IMR-90 (cell line): ENCODE measurements at places on chromosomes 1 and 21.

DNA sequence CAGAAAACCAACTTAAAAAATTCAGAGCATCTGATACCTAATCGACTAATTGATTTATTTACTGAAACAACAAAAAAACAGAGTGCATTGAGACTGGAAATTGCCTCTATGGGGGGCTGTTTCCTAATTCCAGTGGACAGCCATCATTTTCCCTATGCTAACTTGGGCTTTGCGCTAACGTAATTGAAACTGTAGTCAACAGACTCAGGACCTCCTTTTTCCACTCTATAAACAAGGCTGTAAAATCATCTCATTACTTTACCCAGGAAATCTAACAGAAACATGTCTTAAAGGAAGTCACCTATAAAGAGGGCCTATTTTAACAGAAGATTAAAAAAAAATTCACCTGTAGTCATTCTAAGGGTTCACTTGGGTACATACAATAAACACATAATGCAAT, 2.1 kb downstream of the ERG start:
- H3K4me1 ChIP-seq, result no peaks in the 10 kb centered on the region
- H3K36me3 ChIP-seq, result no peaks in the 10 kb centered on the region

DNA sequence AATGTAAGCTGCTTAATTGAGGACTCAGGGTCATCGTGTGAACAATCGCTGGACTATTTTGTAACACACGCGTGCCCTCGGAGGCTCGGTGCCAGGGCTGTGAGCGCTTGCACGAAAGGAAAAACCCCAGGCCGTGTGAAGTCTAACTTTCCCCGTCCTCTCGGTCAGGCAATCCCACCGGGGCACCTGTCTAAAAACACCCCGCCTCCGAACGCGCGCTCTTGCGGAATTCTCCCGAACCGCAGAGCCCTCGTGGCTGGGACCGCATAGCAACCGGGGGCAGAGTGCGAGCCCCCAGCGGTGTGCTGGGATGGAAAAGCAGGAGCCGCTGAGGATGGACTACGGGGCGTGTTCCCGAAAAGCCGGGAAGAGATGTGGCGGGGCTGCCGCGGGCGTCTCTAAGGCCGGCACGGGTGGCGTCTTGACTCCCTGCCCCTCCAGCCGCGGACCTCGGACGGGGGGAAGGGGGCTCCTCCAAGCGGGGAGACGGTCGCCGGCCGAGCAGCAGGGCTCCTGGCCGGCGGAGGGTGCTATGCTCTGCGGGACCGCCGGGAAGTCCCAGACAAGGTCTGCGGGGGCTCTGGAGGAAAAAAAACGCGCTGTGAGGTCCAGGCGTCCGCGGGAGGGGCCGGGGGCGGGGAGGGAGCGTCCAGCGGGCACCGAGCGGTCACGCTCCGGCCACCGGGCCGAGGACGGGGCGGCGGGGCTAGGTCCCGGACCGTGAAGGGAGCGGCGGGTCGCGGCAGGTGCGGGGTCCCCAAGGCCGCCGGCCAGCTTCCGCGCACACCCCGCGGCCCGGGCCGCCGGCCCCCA, 936 bp downstream of the ZBTB21 start:
- peak; percentile 81 for DNase-seq
- H3K27ac ChIP-seq, result peak overlapping the region; percentile 68
- H3K36me3 ChIP-seq, result peaks cover 5% of the 10 kb centered on the region
- H3K27me3 ChIP-seq, result no peaks in the 10 kb centered on the region

GRCh38 chr1:228923973-228924686, 188.9 kb downstream of the RHOU start:
- no peaks in the 10 kb centered on the region; the same call in 1 of the 2 replicates for H3K27me3 ChIP-seq
- peak; percentile 72 for DNase-seq
- no peaks in the 10 kb centered on the region for H3K36me3 ChIP-seq
- H3K27ac ChIP-seq, result peak overlapping the region; percentile 22; the same call in 1 of the 2 replicates
- H3K4me1 ChIP-seq, result peaks cover 12% of the 10 kb centered on the region; the same call in 1 of the 2 replicates

DNA sequence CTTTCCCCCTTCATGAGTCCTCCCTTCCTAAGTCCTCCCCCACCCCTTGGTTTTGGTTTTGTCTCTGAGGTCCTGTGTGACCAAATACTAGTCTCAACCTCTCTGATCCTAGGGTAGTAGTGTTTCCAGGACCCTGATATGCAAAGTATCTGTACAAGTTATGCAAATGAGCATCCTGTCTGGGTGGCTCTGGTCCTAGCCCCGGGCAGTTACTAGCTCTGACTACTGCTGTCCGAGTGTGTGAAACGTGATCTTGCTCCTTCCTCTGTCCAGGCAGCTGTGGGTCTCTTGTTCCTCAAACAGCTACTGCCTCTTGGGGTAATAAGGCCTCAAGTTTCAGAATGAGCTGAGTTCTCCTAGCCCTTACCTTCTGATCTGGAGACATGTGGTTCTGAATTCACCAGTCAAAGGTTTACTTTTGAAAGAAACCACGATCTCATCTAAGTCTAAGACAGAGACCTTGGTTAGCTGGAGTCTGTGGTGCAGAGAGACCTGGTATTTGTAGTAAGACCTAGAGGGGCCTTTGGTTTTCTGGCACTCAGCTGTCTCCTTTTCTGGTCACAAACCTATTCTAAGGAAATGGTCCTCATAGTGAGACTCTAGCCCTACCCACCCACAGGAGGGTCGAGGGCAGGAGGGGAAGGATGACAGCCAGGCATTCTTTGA, 31.0 kb upstream of the IL19 start:
- no peak overlapping the region for H3K27ac ChIP-seq
- H3K36me3 ChIP-seq, result peaks cover 10% of the 10 kb centered on the region
- no peaks in the 10 kb centered on the region for H3K27me3 ChIP-seq
- H3K4me3 ChIP-seq, result no peak overlapping the region
- DNase-seq, result peak; percentile 33
- peaks cover 13% of the 10 kb centered on the region for H3K4me1 ChIP-seq

GRCh38 chr1:199948587-199949280, 78.8 kb upstream of the NR5A2 start:
- H3K27me3 ChIP-seq, result peaks cover 1% of the 10 kb centered on the region; the same call in 1 of the 2 replicates
- H3K4me1 ChIP-seq, result peaks cover 2% of the 10 kb centered on the region; the same call in 1 of the 2 replicates

DNA sequence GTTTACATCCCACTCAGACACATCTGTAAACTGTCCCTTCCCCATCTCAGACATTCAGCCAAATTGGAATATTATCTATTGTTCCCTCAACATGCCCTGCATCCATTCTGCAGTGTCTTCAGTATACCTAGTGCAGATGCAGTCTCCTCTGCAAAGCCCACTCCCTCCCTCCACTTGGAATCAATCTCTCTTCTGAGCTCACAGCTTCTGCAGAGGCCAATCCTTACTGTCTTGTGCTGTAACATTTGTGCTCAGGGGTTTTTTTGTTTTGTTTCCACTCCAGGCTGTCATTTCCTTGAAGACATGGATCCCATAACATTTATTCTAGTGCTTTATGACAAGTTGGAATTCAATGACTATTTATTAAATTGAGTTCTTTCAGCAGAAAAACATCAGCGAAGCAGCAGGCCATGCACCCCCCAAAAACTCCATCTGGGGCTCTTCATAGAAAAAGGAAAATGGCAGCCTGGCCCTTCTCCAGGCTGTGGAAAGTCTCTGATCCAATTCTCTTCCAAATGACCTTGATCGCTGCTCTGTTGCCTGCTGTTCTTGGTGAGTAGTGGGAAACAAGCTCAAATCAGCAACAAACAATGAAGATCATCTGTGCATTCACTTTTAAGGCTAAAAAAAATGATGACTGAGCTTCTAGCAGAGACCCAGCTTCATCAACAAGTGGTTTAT, 8.7 kb downstream of the C4BPA start:
- H3K27me3 ChIP-seq, result no peaks in the 10 kb centered on the region; the same call in 1 of the 2 replicates
- H3K36me3 ChIP-seq, result no peaks in the 10 kb centered on the region
- DNase-seq, result no peak
- H3K27ac ChIP-seq, result no peak overlapping the region
- H3K4me3 ChIP-seq, result no peak overlapping the region
- no peaks in the 10 kb centered on the region for H3K4me1 ChIP-seq

GRCh38 chr1:53473463-53473862, 14.3 kb downstream of the DMRTB1 start:
- peaks cover 4% of the 10 kb centered on the region; the same call in 1 of the 2 replicates for H3K4me1 ChIP-seq
- H3K27me3 ChIP-seq, result peaks cover 33% of the 10 kb centered on the region
- no peak overlapping the region for H3K4me3 ChIP-seq

GRCh38 chr1:19029191-19030085, 73.0 kb upstream of the IFFO2 start:
- H3K36me3 ChIP-seq, result no peaks in the 10 kb centered on the region
- H3K27me3 ChIP-seq, result peaks cover 11% of the 10 kb centered on the region; the same call in 1 of the 2 replicates
- no peak overlapping the region for H3K4me3 ChIP-seq

GRCh38 chr1:55375617-55376258, 160.6 kb upstream of the USP24 start:
- 0 out of 2 replicates have a peak overlapping the region, but pooled peaks have one; percentile 4 for H3K27ac ChIP-seq
- peak; percentile 47 for DNase-seq
- H3K4me1 ChIP-seq, result peaks cover 13% of the 10 kb centered on the region
- no peak overlapping the region for H3K4me3 ChIP-seq
- no peaks in the 10 kb centered on the region for H3K27me3 ChIP-seq

DNA sequence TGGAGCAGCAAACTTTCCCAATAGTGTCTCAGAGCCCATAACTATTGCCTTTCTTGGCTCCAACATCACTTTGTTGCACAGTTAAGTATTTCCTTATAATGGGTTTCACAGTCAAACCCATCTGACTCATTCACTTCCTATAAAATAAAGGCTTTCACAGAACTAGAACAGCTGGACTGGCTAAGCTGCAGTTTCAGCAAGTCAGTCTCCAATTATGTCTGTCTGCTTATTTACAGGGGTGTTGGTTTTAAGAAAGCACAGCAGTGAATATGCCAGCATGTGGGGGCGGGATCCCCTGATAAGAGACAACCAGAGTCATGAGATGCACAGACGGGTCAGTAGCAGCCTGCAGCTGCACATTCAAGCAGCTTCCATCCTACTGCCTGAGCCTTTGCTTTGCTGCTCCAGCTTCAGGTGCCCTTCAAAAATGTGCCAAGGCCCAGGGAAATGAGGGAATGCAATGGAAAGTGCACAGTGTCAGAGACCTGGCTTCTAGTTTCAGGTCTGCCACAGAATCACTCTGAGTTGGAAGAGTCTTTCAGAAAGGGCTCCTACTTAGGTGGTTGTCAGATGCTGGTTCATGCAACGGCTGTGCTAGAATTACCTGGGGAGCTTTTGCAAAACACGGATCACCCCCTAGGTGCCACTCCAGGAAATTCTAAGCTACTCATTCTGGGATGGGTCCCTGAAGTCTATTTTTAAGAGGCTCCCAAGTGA, 24.8 kb downstream of the RNF19B start:
- no peak overlapping the region for H3K27ac ChIP-seq
- DNase-seq, result peak; percentile 96
- H3K27me3 ChIP-seq, result no peaks in the 10 kb centered on the region
- peaks cover 22% of the 10 kb centered on the region for H3K36me3 ChIP-seq

DNA sequence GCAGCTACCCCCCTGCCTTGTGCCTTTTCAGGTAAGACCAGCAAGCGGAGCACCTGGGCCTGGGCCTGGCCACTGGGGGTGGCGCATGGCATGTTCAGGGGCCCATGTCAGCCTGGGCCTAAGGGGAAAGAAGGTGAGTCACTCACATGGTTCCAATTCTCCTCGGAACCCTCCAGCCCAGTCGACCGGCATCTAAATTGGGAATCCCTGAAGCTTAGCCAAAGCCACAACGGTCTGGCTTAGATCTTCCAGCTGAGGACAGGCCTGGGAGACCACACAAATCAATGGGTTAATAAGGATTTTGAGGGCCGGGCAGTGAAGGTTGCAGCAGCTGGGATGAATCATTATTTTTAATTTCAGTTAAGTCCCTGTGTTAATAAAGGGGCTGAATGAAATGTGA, 145.1 kb upstream of the SMYD2 start:
- no peaks in the 10 kb centered on the region for H3K36me3 ChIP-seq
- H3K27ac ChIP-seq, result no peak overlapping the region
- no peak overlapping the region for H3K4me3 ChIP-seq
- DNase-seq, result no peak

- no peaks in the 10 kb centered on the region for H3K36me3 ChIP-seq
- no peaks in the 10 kb centered on the region for H3K4me1 ChIP-seq
- no peak for DNase-seq
- H3K27me3 ChIP-seq, result 0 out of 2 replicates have a peak, but pooled peaks cover 2% of the 10 kb centered on the region
Measured at GRCh38 chr1:214027498-214027897, 39.7 kb downstream of the PROX1 start.

- no peak overlapping the region for H3K4me3 ChIP-seq
- no peak overlapping the region for H3K27ac ChIP-seq
- no peak for DNase-seq
- H3K4me1 ChIP-seq, result no peaks in the 10 kb centered on the region
- no peaks in the 10 kb centered on the region for H3K27me3 ChIP-seq
- no peaks in the 10 kb centered on the region for H3K36me3 ChIP-seq
Measured at GRCh38 chr1:101050869-101051268, 25.3 kb upstream of the DPH5 start.

GRCh38 chr1:25875154-25875855, at the start of gene PAQR7:
PAQR7 (minus strand) TSS chr1:25875708; CDS start chr1:25863839, 11,869 bp downstream.
- H3K27ac ChIP-seq, result peak within 1 kb of the TSS; percentile 58
- peak within 1 kb of the TSS; percentile 54 for H3K4me3 ChIP-seq
- H3K36me3 ChIP-seq, result peaks cover 2% of the 10 kb centered on the region
- peak; percentile 70 for DNase-seq
- H3K27me3 ChIP-seq, result no peaks in the 10 kb centered on the region

GRCh38 chr1:89633248-89633799, 404 bp downstream of the LRRC8C start:
- peak; percentile 48 for DNase-seq
- H3K4me1 ChIP-seq, result peaks cover 12% of the 10 kb centered on the region
- peak overlapping the region; percentile 91 for H3K27ac ChIP-seq
- peak overlapping the region; percentile 96 for H3K4me3 ChIP-seq
- H3K36me3 ChIP-seq, result no peaks in the 10 kb centered on the region

GRCh38 chr1:195345149-195345548, 1263.1 kb downstream of the KCNT2 start:
- H3K36me3 ChIP-seq, result no peaks in the 10 kb centered on the region
- no peaks in the 10 kb centered on the region for H3K27me3 ChIP-seq
- H3K27ac ChIP-seq, result no peak overlapping the region
- H3K4me1 ChIP-seq, result no peaks in the 10 kb centered on the region
- H3K4me3 ChIP-seq, result no peak overlapping the region

DNA sequence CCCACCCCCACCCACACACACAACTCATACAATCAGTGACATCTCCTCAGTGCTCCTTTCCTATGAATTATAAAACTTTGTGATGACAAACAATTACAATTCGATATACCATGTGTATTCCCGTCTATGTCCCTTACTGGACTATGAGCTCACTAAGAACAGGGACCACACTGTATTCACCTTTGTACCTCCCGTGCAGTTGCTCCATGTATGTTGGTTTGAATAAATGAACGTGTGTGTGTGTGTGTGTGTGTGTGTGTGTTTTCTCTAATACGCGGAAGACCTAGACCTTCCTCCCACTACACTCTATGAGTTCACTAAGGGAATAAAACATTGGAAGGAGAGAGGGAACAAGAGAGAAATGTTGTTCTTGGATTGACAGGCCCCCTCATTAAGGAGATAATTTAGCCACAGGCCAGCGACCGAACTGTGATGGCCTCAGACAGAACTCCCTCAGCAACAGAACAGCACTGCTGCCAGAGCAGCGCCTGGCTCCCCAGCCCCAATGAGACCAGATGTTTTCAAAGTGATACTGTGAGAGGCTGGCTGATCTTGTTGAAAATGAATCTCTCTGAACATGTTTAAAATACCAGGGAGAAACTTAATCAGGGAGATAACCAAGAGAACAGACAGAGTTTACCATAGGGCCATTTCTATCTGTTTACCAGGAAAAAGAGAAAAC, 21.7 kb downstream of the BCAR3 start:
- H3K4me3 ChIP-seq, result no peak overlapping the region
- peak overlapping the region; percentile 50; the same call in 1 of the 2 replicates for H3K27ac ChIP-seq
- H3K36me3 ChIP-seq, result peaks cover 7% of the 10 kb centered on the region
- H3K4me1 ChIP-seq, result peaks cover 34% of the 10 kb centered on the region
- peak; percentile 61 for DNase-seq
- no peaks in the 10 kb centered on the region for H3K27me3 ChIP-seq
